ENCODE measurements at places on chromosomes 16 and 17.

DNA sequence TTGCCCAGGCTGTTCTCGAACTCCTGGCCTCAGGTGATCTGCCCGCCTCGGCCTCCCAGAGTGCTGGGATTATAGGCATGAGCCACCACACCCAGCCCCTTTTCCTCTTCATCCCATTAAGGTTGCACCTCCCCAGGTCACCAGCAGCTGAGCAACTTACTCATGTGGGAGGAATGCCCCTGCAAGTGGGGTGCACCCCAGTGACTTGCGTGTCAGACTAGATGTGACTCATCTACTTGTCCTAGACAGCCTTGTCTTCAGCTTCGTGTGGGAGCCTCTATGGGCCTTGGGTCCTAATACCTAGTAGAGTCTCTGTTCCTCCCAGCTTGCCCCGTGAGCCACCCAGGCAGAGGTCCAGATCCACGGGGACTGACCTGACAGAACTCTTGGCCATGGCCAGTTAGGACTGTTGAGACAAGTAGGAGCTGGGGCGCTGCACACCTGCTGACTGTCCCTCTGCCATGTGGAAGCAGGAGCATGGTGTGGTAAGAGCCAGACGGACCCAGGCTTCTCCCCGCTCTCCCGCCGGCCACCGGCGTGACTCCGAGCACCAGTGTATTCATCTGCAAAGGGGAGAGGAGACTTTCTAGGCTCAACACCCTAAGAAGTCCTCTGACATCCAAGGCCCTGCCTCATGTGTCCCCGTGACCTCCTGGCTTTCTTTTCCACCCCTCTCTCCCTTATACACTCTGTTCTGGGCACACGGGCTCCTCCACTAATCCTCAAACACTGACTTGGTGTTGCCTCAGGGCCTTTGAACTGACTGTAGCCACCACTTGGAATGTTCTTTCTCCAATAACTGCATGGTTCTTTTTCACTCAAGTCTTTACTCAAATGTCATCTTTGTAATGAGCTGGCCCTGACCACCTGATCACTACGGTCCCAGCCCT is 11.6 kb upstream of the CBX4 start:
- no peak for DNase-seq

DNA sequence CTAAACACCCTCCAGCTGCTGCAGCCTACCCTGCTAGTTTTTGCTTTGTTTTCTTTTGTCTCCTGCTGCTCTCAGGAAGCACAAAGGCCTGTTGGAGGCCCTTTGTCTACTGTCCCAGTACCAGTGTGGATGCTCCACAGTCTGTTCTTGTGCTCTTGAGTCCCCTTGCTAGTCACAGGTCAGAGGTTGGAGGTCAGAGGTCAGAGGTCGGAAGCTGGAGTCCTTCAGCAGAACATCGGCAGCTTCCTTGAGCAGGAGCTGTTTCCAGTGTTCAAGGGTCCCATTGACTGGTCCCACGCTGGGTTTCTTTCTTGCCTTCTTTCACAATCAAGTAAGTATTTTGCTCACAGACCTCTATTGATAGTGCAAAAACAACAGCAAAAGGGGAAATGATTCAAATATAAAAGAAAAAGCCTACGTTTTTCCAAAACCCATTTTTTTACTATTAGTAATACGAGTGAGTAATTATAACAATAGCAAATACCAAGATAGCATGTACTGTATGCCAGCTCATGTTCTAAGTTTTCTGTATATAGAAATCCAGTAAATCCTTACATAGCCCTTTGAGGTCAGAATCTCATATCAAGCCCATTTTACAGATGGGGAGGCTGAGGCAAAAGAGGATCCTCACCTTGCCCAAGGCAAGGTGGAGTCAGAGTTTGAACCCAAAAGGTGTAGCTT is 10.9 kb upstream of the IL34 start:
- no peak for DNase-seq

GRCh38 chr16:74462361-74462760 is 41.1 kb upstream of the CLEC18B start:
- DNase-seq = no peak

DNA sequence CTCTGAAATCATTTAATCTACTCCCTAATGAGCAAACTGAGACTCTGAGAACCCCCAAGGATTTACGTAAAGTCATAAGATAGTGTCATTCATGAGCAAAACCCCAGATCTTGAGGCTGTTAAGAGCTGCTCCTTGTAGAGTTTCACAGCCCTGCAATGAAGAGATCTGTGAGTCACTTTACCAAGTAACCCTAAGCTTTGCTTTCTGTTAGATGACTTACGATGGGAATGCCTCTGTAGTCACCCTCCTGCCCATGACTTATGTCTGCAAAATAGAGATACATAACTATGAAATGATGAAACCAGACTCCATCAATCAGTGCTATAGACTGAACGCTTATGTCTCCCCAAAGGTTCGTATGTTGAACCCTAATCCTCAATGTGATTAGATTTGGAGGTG is 117.7 kb downstream of the HS3ST3A1 start:
- DNase-seq = no peak

- no peak for DNase-seq
These were observed 297.5 kb downstream of the XYLT1 start for GRCh38 chr16:17173281-17173680.

Data from activated CD4-positive, alpha-beta T cell treated with anti-CD3 and anti-CD28 coated beads, Interleukin-2, amount 50 U/mL, for 4 hours (primary cell).